ENCODE measurements at places on chromosomes 6 and 20.
A peak's percentile ranks its signal among the peaks of the same experiment; 100 is the strongest.

DNA sequence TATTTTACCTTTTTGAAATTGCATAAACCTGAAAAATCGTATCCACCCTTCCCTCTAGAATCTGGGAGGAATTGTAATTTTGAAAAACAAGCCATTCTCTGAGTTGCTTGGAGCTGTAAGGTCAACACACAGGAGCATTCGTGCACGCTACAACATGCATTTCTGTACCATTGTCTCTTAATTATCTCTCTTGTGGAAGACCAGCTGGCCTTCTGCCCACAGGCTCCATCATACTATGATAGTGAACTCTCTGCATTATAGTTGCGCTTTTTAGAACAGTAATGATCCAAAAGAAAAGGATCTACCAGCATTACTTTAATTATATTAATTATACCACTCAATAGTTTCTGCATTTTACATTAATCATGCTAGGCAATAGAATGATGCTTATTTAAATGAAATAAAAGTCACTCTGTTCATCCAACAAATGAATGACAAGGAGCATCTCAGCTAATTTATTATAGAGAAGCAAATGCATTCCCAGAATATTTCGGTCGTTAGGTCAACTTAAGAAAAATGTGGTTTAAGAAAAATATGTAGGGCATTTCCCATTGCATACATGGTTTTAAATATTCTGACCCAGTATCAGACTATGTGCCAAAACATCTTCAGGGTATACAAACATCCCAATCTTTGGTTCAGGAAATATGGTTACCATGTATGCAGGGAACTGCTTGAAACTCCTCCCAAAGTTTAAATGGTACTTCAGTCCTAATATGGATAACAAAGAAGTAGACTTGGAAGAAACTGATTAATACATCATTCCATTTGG is 263.5 kb downstream of the TFAP2A start:
- no peak for ATAC-seq

DNA sequence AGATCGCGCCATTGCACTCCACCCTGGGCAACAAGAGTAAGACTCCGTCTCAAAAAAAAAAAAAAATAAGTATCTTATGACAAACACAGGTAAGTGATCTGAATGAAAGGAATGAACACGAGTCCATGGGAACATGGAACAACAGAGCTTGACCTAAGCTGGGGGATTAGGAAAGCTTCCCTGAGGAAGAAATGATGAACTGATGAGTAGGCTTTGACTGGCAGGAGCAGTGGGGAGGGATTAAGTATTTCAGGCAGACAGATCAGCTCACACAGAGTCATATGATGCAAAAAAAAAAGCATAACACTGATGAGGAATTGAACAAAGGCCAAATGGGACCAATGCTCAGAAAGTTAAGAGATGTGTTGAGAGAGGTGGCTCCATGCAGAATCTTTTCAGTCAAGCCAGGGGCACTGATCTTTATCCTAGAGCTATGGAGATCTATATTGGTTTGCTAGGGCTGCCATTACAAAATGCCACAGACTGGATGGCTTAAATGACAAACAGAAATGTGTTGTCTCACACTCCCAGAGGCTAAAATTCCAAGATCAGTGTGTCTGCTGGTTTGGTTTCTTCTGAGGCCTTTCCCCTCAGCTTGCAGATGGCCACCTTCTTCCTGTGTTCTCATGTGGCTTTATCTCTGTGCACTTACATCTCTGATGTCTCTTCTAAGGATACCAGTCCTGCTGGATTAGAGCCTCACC is 85.6 kb downstream of the ANKRD6 start:
- no peak for ATAC-seq

GRCh38 chr6:133891149-133891926 is 2.4 kb downstream of the TCF21 start:
- ATAC-seq: peak; percentile 65

GRCh38 chr6:41408576-41408975 is 73.2 kb downstream of the NCR2 start:
- ATAC-seq: no peak

DNA sequence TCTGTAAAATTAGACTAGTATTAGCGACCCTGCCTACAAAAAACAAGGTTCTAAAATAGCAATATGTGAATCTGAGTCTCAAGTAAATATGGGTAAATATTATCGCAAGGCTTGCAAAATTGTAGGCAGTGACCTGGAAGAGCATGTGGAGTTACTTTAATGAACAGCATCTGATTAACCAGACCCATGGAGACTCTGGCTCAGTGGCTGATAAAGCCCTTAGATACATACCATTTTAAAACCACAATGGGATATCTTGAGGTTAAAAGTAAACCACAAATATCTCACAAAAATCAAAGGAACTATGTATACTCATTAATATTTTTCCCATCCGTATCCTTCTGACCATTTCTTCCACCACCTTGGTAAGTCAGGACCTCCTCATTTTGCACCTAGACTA is 187.0 kb downstream of the MTFR2 start:
- peak; percentile 62 for ATAC-seq

GRCh38 chr20:48298851-48299484 is 513.7 kb upstream of the SULF2 start:
- peak; percentile 48 for ATAC-seq

DNA sequence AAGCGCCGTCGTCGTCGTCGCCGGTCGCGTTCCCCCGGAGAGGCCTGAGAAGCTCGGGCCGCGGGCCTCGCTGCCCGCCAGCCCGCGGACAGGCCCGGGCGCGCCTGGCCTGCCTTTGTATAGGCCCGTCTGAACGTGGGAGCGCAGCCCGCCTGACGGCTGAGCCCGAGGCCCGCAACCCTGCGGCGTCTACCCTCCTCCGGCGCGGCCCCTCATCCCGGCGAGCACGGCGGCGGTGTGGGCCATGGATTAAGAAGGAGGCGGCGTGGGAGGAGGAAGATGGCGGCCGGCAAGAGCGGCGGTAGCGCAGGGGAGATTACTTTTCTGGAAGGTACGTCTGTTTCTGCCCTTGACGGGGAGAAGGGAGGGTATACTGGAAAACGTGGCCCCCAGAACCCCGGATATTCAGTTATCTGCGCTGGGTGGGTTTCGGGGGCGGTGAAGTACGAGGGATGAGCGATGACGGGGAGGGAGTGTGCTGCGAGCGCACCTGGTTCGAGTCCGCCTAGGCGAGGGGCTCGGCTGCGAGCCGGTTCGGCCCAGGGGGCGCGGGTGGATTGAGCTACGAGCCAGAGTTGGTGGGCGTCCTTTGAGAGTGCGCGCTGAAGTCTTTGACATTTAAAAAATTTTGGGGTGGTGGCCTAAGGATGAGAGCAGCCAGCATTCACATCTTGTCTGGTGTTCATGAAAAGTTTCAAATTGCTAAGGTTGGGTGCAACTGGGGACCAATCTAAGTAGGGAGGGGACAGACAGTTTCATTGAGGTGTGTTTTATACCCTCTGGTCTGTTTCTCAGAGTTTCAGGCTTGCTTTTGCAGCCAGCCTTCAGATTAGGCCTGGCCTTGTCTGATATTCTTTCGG is 796 bp downstream of the SENP6 start:
- ATAC-seq: peak; percentile 75

- ATAC-seq: peak; percentile 90
Measured at GRCh38 chr20:2767768-2768631, 32.4 kb downstream of the CPXM1 start.

GRCh38 chr6:43524483-43524961 is 7.6 kb downstream of the POLR1C start:
- no peak for ATAC-seq

DNA sequence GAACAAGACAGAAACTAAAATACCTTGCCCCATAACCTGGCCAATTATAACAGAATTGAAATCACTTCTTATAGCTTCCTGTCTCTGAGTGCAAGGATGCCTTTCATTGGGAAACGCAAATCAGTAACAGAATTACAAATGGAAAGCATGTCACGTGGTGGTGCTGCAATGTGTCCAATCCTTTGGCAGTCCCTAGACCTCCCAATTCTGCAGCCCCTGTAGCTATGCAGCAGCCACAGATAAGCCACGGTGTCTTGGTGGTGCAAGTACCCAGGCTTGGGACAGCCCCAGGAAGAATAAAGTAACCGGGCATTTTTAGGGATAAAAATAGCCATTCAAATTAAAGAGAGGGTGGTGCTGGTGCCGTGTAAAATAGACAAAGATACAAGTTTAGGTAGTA is 134.6 kb upstream of the CCN2 start:
- peak; percentile 29 for ATAC-seq

DNA sequence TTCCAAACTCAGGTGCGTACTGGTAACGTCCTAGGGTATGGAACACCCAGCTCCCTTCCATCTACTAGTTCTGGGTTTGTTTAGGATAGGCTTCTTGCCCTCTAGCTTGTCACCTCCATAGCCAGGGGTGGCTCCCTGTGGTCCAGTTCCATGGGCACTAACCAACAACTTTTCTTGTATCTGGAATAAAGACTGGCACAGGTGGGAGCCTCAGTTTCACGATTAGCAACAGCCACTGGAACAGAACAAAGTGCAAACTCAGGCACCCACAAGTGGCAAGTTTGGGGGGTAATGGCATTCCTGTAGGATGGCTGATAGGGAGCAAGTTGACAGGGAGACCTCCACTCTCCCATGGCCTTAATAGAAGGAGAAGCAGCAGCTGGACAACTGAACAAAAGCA is 5.6 kb upstream of the APMAP start:
- no peak for ATAC-seq

DNA sequence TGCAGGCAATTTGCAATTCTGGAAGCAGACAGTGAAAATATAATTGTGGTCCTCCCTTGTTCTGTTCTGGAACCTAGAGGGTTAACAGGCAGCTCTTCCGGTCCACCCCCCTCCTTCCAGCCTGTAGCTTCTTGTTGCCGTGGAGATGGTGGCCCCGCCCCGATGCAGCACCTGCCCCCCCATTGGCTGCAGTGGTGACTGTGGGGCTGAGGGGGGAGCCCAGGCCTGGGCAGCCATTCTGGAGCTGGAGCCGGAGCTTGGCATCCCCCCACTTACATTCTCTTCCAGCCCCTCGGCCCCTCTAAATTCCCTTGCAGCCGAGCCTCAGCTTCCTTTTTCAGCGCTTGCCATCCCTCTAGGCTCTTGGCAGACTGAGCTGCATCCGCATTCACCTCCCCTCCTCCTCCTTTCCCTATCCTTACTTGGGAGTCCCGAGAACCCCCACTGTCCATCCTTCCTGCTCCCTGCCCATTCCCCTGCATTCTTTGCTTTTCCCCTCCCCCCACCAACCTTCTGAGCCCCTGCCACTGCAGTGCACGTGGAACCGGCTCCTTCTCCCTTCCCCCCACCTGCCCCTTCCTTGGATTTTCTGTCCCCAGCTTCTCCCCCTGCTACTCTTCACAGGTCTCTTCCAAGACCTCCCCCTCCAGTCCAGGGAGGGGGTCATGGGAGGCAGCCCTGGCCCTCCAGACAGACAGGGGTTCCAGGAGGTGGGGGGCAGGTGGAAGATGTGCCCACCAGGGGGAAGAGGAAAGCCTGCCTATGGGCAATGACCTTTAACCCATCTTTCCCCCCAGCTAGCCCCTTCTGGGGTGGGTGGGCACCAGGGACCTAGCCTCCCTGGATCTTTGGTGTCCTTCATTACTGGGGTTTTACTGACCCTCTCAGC is 11.4 kb downstream of the SYNGAP1 start:
- peak; percentile 67 for ATAC-seq

- ATAC-seq: no peak
Measured at GRCh38 chr6:92806254-92806653, 613.1 kb downstream of the EPHA7 start.
